ENCODE measurements at places on chromosomes 2 and 18.

- DNase-seq = no peak
Measured at GRCh38 chr2:46169467-46169866, 127.7 kb upstream of the EPAS1 start.

DNA sequence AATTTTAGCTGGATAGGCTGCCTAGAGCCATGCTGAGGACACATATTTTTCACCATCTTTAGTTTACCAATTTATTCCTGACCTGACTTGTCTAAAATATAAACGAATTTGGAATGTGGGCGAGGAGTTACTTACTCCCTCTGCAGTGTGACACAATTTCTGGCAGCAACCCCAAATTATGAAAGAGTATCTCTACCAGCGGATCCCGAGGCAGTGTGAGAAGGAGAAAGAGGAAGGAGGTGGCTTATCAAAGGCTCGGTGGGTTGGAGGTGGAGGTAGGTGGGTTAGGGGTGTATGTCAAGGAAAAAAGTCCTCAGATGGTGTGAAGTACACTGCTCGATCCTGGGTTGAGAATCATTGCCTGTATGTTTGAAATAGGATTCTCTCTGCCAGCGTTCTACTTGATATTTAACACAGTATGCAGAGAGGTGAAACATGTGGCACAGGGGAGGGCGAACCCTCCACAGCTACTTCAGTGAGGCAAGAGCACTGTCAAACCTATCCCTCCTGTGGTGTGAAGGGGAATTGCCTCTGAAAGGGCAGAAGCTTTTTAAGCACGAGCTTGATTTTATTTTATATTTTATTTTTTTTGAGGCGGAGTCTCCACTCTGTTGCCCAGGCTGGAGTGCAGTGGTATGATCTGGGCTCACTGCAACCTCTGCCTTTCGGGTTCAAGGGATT is 76.0 kb downstream of the RFTN2 start:
- DNase-seq = no peak

DNA sequence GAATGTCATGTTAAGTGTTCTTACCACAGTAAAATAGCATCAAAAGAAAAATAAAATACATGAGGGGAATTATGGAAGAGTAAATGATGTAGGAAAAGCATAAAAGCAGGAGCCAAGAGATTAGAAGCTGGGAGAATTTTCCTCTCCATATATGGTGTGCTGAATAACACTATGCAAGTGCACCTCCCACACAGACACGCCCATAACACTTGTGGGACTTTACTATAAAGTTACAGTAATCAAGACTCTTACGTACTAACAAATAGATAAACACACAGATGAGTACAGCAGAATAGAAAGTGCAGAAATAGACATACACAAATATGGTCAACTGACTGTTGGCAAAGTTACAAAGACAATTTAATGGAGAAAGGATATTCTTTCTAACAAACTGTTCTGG is 16.0 kb upstream of the SPHKAP start:
- no peak for DNase-seq

DNA sequence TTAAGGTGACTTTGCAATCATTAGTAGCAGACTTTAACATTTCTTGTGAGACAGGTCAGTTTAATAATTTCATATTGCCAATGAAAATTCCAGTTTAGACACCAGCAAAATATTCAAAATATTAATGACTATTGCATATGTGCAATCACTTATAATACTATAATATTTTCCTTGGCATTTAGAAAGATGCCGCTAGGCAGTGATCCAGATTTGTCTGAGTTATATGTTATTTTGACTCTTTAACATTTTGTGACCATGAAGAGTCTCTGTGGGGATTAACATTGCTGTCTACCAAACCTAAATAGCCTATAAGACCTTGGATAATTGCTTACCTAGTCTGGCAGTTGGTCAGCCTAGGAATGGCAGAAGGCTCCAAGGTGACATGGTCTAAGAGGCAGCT is 389.6 kb downstream of the THSD7B start:
- DNase-seq = no peak

DNA sequence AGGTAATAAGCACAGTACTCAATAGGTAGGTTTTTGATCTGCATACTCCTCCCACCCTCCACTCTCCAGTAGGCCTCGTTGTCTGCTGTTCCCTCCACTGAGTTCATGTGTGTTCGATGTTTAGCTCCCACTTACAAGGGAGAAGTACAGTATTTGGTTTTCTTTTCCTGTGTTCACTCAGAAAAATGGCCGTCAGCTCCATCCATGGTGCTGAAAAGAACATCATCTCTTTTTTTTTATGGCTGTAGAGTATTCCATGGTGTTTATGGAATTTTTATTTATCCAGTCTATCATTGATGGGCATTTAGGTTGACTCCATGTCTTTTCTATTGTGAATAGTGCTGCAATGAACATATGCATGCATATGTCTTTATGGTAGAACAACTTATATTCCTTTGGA is 849.7 kb upstream of the NRXN1 start:
- no peak for DNase-seq

- DNase-seq = no peak
Measured at GRCh38 chr18:32509111-32509510, 38.4 kb upstream of the GAREM1 start.

- no peak for DNase-seq
Measured at GRCh38 chr2:237766340-237766739, 32.2 kb upstream of the RBM44 start.

DNA sequence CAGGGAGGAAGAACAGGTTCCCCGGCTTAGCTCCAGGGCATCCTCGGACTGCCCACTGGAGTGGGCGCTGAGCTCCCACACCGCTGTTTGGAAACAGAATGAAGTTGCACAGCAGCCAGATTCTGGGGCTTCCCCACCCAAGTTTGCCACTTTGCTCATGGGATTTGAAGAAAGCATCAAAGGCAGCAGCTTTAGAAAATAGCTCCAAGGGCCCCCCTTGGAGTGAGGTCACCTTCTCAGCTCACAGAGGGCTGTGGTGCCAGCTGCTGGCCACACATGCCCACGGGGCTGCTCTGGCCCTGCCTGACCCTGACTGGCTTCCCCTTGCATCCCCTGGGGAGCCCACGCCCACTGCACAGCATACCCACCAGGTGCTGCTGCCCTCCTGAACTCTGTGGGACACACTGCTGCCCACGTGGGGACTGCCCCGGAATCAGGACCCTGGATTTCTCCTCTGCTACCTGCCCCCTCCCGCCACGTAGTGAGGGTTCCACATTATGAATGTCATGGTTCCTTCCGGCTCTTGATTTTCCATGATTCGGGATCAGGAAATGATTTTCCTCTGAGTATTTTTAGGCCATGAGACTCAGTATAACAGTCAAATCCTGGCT is 70.3 kb downstream of the TGOLN2 start:
- no peak for DNase-seq

GRCh38 chr2:193276069-193276468 is 1081.3 kb upstream of the TMEFF2 start:
- no peak for DNase-seq

DNA sequence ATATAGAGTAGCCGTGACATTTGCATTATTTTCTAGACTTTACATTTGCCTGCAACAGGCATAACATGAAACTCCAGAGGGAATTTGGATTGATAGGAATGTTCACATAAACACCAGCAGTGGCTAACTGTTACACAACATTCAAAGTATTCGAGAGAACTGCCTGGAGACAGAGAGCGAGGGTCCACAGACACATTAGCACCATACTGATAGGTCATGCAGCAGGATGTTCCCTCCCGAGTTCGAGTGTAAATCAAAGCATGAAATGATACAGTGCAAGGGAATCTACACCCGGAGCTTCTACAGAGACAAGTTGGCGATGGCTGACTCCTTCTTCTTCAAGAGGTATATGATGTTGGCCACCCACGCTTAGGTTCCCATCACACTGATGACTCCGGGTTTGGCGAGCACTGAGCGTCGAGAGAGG is 89.5 kb downstream of the COL6A3 start:
- no peak for DNase-seq

DNA sequence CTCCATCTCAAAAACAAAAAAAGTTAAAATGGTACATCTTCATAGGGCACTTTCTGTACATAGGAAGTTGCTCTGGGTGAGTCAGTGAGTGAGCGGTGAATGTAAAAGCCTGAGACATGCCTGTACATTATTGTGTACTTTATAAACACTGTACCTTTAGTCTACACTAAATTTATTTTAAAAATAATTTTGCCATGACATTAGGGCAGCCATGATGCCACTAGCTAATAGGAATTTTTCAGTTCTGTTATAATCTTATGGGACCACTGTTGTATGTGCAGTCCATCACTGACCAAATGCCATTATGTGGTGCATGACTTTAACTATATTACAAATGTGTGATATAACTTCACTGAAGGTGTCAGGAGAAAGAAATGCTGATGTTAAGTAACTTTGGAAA is 11.0 kb upstream of the TXNDC2 start:
- no peak for DNase-seq

DNA sequence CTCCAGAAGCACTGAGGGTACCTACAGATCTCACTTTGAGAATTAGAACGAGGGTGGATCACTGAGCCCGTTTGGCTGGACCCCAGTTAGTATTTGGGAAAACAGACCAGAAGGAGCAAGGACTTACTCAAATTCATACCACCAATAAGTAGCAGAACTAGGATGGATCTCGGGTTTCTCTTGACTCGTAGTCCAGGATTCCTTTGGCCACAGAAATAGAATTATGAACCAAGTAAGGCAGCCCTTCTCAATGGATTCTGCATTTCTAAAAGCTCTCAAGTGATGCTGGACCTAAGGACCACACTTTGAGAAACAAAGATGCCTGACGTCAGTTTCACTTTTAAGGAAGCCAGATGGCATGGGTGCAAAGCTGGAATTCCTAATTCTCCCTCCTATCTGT is 153.0 kb downstream of the KLHL29 start:
- DNase-seq = no peak

DNA sequence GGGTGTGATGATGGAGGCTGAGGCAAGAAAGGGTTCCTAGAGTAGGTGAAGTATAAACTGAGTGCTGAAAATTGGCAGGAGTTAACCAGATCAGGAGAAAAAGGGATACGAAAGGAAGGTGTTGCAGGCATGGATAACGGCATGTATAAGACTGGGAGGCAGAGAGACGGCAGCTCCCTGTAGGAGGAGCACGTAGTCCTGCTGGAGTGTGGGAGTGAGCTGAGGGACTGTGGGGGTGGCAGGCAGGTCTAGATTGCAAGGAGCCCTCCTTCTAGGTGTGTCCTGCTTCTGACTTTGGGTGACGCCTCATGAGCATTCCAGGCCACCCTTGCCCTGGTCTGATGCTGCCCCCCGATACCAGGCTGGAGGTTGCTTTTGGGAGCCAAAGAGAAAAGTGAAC is 36.4 kb upstream of the KCTD1 start:
- no peak for DNase-seq

DNA sequence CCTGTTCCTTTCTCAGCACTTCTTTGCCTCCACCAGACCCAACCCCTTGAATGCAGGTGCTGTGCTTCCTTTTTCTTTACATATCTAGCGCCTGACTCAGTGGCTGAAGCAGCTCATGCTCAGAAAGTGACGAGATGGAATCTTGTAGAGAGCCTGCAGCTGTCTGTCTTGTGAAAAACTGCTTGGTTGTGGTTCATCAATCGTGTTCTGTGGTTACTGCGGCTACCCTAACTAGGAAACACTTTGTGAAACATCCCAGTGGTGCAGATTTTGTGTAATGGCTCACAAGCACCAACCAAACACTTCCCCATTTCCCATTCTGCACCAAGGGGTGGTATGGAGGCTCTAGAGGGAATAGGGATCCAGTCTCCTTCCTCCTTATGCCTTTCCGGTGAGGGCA is 307.2 kb upstream of the MMADHC start:
- no peak for DNase-seq

GRCh38 chr2:176892676-176893226 is 319.8 kb upstream of the HNRNPA3 start:
- DNase-seq = no peak

- DNase-seq = no peak
Measured at GRCh38 chr2:235665661-235666212, 171.9 kb downstream of the AGAP1 start.

DNA sequence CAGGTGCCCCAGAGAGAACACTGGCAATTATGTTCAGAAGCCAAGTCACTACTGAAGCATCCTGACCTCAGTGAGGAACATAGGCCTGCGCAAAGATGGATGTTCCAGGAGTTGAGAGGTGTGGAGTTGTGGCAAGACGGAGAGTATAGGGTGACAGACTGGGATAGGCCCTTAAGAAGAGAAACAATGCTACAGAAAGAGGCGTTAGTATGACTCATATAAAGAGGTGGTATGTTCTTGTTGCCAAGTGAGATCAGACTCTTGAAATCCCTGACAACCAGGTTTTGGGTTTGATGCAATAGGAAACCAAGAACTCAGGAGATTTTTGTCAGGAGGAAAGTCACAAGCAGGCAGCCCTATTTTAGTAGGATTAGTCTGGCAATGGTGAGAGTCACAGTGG is 185.6 kb downstream of the RIT2 start:
- DNase-seq = no peak

- DNase-seq = no peak
Measured at GRCh38 chr2:37635504-37636380, 35.7 kb downstream of the CDC42EP3 start.

- DNase-seq = no peak
Measured at GRCh38 chr2:501130-501529, 176.1 kb downstream of the TMEM18 start.

- no peak for DNase-seq
Measured at GRCh38 chr2:66984864-66985263, 412.3 kb upstream of the ETAA1 start.

GRCh38 chr18:57432751-57433400 is 2.3 kb upstream of the ONECUT2 start:
- no peak for DNase-seq

DNA sequence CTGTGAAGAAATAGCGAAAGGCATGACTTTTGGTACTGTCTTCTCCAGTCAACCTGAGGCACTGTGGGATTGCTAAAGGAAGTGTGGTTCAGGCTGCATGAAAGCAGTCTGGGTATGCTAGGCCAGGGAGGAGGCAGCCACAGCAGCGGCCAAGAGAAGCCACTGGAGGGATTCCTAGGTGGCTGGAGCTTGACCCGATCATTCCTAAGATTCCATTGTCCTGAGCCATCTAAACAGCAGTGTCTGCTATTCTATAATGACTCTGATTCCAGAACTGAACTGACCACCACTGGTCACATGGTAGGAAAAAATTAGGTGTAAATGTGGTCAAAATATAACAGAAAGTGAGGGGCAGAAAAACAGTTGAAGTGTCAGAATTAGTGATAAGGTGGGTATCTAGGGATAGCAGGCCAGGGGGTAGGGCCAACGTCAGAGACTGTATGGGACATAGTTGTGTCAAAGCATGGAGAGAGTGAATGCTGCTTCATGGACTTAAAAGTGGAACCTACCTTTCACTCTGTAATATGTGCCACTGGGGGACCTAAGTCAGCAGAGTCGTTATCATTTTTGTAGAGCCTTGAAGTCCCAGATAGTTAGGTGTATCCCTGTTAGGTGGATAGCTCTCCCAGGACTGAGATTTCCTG is 204.6 kb downstream of the CTNNA2 start:
- DNase-seq = no peak

DNA sequence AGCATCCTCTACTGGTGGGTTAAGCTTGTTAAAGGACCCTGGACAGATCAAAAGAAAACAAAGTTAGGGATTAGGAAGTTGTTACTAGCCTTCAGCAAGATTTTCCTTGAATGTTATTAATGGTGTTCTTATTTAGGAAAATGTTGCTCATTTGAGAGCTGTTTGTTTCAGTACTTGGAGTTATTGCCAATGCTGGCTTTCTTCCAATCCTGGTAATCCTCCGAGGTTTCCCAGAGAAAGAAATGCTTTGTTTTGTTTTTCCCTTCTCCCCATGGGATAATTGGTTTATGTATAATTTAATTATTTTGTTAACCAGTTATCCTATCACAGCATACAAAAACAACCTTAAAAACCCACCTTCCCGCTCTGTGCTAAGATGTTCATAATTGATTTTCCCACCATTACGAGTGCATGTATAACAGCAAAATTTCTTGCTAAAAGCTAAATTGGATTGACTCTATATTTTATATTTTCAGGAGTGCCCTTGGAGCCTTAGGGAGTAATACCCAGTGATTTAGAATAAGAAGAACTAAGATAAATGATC is 79.8 kb downstream of the MGAT5 start:
- peak; percentile 53 for DNase-seq

Measured in NCI-H1105 (cell line).